ENCODE measurements at places on chromosomes 12 and 14.

DNA sequence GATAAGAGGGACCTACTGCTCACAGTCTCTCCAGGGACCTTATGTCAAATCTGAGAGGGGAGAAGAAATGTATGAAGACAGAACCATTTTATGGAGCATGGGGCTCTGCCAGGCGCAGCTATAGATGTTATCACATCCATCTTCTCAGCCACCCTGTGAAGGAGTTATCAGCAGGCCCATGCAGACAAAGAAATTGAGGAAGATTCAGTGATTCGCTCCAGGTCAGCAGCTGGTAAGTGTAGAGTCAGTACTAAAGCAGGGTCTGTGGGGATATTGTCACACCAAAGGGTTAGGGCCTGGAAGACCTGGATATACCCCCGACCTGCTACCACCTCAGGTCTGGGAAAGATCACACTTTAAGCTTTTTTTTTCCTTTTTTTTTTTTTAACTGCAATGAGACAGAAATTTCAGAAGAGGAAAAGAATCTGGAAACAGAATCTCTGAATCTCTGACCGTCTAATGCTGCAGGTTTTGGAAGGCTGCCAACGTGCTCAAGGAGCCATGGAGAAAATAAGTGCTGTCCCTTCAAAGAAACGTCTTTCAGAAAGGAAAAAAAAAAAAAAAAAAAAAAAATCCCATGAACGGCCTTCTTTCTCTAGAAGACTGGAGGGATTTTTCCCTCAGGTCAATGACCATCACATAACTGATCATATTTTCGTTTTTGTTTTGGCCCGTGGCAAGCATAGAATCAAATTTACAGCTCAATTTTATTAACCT, 73.3 kb upstream of the PLEKHG7 start:
- no peak for DNase-seq

- DNase-seq = no peak
These were observed 36.3 kb downstream of the SNRNP35 start for GRCh38 chr12:123494124-123494851.

- no peak for DNase-seq
These were observed 359.3 kb downstream of the TMTC2 start for GRCh38 chr12:83046019-83046418.

DNA sequence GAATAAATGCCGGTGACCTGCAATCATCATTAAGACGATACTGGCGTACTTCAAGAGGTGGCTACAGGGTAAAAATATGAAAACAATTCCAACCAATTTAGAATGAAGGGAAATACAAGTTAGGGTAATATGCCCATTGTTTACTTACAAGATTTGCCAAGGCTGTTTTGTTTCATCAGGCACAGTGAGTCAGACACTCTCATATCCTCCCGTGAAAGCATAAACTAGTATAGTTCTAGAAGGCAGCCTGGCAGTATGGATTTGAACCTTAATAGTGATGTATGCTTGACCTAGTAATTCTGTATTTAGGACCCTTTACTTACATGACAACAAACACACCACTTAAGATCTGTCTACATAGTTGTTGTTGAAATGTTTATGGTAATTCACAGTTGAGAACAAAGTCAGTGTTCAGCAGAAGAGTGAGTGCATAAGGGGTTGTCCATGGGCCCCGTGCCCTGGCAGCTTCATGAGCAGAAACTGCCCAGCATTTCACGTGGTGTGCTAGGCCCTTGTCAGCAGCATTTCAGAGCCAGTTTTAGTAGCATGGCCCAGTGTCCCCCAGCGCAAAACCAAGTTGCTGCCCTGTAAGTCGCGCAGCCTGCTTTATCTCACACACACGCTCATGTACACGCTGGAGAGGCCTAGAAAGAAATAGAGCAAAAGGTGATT, 80.8 kb downstream of the EP400 start:
- DNase-seq = no peak

- DNase-seq = no peak
These were observed 148.8 kb downstream of the CEP128 start for GRCh38 chr14:80792771-80793170.

GRCh38 chr12:4812624-4813327, 92.6 kb downstream of the GALNT8 start:
- no peak for DNase-seq

- DNase-seq = no peak
These were observed 154.9 kb upstream of the PELI2 start for GRCh38 chr14:55963295-55963694.

DNA sequence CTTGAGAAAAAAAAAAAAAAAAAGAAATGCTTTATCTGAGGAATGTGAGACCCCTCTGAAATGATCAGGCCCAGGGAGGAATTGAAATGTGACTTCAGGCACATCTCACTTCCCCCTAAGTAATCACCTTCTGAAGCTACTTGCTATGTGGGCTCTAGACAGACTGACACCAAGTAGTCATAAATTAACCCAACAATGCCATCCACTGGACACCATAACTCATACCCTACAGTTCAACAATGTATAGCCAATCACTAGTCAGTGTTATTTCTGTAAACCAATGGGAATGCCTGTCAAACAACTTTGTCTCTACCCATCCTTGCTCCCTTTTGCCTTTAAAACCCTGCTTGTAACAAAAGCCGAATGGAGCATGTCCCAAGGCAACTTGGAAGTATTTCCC, 182.7 kb upstream of the TMPO start:
- DNase-seq = no peak

DNA sequence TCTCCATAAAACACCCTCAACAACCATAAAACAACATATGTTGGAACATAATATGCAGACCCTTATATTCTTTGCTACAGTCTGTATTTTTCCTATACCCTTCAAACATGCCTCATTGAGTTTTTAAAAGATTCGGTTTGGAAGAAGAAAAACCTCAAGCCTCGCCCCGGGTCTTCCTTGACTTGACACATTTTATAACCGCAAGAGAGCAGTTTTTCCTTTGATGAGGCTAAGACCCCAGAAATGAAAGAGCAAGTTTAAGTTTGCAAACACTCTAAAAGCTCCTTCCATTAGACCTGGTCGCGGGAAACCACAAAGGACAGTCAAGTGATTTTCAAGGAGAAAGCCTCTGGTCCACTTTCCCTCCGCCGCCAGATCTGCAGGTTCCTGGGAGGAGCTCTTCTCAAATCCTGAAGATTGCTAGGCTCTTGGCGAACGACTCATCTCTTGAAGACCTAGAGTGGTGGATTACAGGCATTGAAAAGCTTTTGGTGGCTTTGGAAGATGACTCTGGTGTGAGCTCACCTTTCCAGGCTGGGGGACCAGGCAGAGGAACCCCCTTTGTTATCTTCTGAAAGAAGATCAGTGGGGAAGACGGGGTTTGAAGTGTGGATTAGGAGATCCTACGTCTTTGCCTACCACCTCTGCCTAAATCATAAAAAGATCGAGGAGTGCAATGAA, at the start of gene ASCL4:
Gene ASCL4 (plus strand): TSS at position 356 of the 681 bp plus-strand sequence. CDS start 515 bp downstream, outside the sequence.
- no peak for DNase-seq

All from central memory CD8-positive, alpha-beta T cell (primary cell).